ENCODE measurements at places on chromosomes 2 and 18. TPM values are rescaled to one million over a fixed set of nuclear protein-coding genes. Genes with fewer than 3 reads are reported as not detected.

The ZNF804A gene
- 0.06 TPM for total RNA-seq

The SLC5A7 gene
- total RNA-seq = not detected

The PLEKHB2 gene
- total RNA-seq = 110 TPM

The CROCC2 gene
- not detected for total RNA-seq

The CFC1 gene
- total RNA-seq = not detected

The NEU4 gene
- 107 TPM for total RNA-seq

The ANKRD62 gene
- total RNA-seq = not detected

The GPR155 gene
- total RNA-seq = 0.15 TPM

The OSR1 gene
- 1.1 TPM for total RNA-seq

The UGT1A4 gene
- not detected for total RNA-seq

The EFR3B gene
- 0.42 TPM for total RNA-seq

The IL1R2 gene
- 3.6 TPM for total RNA-seq

The CUL3 gene
- 62.3 TPM for total RNA-seq

The KIAA2012 gene
- total RNA-seq = not detected

The C2orf15 gene
- 12.2 TPM for total RNA-seq

The KCNK3 gene
- not detected for total RNA-seq

The GPR55 gene
- not detected for total RNA-seq

The DSG1 gene
- total RNA-seq = not detected

The NRBP1 gene
- 222 TPM for total RNA-seq

The TUBB8B gene
- total RNA-seq = 0.98 TPM

The ACTG2 gene
- 0.13 TPM for total RNA-seq

The SNRNP200 gene
- total RNA-seq = 99.0 TPM

The SERPINB5 gene
- not detected for total RNA-seq

The C2orf81 gene
- total RNA-seq = 0.15 TPM

The HOXD3 gene
- 0.08 TPM for total RNA-seq

The TMEM17 gene
- 0.22 TPM for total RNA-seq

The ACADL gene
- total RNA-seq = not detected

The TNP1 gene
- not detected for total RNA-seq

The HOXD13 gene
- not detected for total RNA-seq

The MROH2A gene
- 0.04 TPM for total RNA-seq

The COL5A2 gene
- 1.6 TPM for total RNA-seq

The CASP10 gene
- total RNA-seq = 31.1 TPM

The LYG2 gene
- 0.15 TPM for total RNA-seq

The CYBRD1 gene
- 0.34 TPM for total RNA-seq

The LYG1 gene
- 0.49 TPM for total RNA-seq

The RAD51AP2 gene
- 0.11 TPM for total RNA-seq

The TMEM178A gene
- total RNA-seq = not detected

The POTEI gene
- total RNA-seq = 0.48 TPM

The AQP12A gene
- total RNA-seq = not detected

The TWIST2 gene
- total RNA-seq = 0.11 TPM

The QPCT gene
- not detected for total RNA-seq

The DLX1 gene
- total RNA-seq = not detected

The FN1 gene
- total RNA-seq = 1,847 TPM

The PLA2R1 gene
- not detected for total RNA-seq

The SAG gene
- total RNA-seq = not detected

The HRH4 gene
- total RNA-seq = not detected

The CCDC138 gene
- total RNA-seq = 32.5 TPM

The PTPRN gene
- total RNA-seq = not detected

The CHST9 gene
- 7.5 TPM for total RNA-seq

The ERBB4 gene
- not detected for total RNA-seq

The ACMSD gene
- total RNA-seq = not detected

The PRKAG3 gene
- total RNA-seq = not detected

The DPP10 gene
- 0.84 TPM for total RNA-seq

The ZNF892 gene
- 0.21 TPM for total RNA-seq

The PSMD1 gene
- total RNA-seq = 287 TPM
